ENCODE measurements at places on chromosomes 12 and 14.

DNA sequence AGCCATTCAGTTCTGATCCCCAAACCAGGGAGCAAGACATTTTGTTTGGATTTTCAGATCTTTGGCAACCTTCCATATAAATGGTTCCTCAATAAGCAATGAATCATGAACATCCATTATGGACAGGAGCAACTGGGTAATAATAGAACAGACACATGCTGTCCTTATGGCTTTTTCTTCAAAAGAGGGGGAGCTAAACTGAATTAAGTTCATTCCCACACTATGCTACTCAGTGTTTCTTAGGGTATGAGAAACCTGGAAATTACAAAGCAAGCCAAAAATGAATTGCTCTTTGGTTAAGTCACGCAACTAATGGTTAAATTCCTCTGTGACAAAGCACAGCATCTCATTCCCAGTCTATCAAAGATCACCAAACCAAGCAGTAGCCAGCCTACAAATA is 51.0 kb downstream of the PTGER2 start:
- no peak for DNase-seq

- no peak for DNase-seq
Observed at GRCh38 chr12:122853582-122854245, 18.5 kb downstream of the HIP1R start.

DNA sequence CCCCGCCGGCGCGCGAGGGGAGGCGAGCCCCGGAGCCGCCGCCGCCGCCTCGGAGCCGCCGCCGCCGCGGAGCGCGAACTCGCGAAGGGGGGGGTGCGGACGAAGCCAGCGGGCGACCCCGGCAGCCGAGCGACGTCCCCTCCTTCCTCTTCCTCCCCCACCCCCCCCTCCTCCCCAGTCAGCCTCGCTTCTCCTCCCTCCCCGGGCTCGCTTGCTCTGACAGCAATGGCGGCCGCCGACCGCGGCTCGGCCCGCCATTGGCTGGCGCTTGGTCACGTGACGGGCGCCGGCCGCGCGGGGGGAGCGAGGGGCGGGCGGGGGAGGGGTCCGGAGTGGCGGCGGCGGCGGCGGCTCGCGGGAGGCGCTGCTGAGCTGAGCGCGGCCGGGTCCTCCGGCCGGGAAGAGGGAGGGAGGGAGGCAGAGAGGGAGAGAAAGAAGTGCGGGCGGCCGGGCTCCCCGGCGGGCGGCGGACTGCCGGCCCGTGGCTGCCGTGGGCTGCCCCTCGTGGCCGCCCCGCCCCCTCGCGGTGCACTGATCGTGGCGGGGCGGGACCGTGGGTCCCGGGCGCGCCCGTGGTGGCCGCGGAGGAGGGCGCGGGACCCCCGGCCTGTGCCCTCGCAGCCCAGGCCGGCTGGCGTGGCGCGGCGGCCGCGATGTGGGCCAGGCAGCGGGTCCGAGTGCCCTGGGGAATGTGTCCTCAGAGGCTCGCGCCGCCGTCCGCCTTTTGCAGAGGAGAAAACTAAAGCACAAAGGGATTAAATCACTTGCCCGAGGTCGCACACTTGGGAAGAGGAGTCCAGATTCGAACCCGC is at the start of gene MED13L:
MED13L (minus strand) TSS at position 227 of the 812 bp plus-strand sequence. CDS start 562 bp downstream, outside the sequence.
- DNase-seq: no peak

GRCh38 chr12:56391721-56392120 is 29.1 kb upstream of the APOF start:
- no peak for DNase-seq

- DNase-seq: no peak
Observed at GRCh38 chr12:105754313-105754712, 384.4 kb downstream of the NUAK1 start.

DNA sequence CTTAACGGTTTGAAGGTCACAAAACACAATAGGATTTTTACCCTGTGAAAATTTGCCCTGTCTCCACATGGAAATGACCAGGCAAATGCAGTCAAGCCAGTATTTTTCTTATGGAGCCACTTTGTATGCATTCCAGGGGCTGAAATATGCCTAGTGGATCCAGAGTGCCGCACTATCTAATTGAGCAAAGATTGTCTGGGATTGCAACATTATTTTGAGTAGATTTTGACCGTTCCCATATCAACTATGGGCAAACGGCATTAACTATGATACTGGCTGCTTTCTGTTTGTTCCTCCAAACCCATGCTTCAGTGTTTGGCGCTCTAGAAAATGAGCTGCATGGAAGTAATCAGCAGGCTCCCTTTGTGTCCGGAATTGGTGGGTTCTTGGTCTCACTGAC is 223.0 kb downstream of the BTG1 start:
- no peak for DNase-seq

All from NCI-H2081 treated with DMSO at 0.1 percent for 48 hours (cell line).